Omental fat pad (tissue), 4 donors: ENCODE measurements at places on chromosomes 12 and 14. TPM values are rescaled to one million over a fixed set of nuclear protein-coding genes. Genes with fewer than 3 reads are reported as not detected.

GRCh38 chr12:72288911-72289310 lies 16.7 kb downstream of the TRHDE start:
- DNase-seq: no peak

GRCh38 chr14:75626863-75627262 lies 33.8 kb downstream of the ERG28 start:
- DNase-seq: no peak

DNA sequence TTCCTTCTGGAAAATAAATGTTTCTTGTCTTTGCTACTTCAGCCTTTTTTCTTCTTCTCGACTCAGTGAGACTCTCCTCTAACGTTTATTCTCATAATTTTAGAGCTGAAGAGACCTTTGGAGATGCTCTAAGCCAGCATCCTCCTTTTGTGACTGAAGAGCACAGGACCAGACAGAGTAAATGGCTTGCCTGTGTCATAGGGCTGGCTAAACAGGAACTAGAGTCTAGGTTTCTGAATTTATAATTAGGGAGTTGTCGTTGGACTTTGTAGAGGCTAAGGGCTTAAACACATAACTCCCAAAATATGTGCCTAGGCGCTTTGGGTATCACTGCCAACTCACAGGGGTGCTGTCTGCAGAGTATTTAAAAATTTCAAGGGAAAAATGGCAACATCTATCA lies 98.5 kb downstream of the FGD4 start:
- DNase-seq: no peak

STON2 gene
- 31.4 TPM for total RNA-seq

DNA sequence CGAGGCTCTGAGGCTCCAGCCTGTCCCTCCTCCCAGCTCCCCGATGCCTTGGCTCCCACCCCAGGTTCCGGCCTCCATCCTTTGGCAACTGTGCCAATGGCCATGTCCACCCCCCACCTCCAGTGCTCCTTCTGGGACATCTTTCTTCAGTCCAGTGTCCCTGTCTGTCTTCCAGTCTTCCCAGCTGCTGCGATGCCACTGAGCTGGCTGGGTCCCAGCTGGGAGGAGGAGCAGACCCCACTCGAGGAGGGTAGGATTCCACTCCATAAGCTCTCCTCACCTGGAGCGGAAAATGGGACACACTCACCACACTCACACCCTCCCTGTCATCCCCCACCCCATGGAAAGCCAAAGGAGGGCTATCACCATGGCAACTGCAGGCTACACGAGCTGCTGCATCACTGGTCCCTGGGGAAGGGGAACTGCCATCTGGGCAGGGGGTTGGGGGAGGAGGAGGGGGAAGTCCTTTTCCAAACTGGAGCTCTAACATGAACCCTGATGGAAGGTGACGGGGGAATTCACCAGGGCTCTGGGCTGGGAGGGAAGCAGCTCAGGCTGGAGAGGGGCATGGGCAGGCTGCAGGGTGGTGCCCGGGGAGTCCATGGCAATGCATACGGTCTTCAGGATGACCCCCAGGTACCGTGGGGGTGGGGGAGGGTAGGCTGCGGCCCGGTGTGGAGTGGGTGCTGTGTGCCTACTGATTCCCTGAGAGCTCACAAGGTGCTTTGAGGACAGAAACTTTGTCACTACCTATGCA lies 94.3 kb downstream of the LRRC74A start:
- DNase-seq: no peak

CCDC196 gene
- total RNA-seq: not detected

GRCh38 chr14:43621282-43621681 lies 885.8 kb downstream of the FSCB start:
- DNase-seq: no peak

- no peak for DNase-seq
Measured at GRCh38 chr14:64387232-64387781, 846 bp upstream of the MTHFD1 start.

MSI1 gene
- total RNA-seq: 0.37 TPM
